EH (cell line): ENCODE measurements at places on chromosomes 3 and 15.
A peak's percentile ranks its signal among the peaks of the same experiment; 100 is the strongest.

DNA sequence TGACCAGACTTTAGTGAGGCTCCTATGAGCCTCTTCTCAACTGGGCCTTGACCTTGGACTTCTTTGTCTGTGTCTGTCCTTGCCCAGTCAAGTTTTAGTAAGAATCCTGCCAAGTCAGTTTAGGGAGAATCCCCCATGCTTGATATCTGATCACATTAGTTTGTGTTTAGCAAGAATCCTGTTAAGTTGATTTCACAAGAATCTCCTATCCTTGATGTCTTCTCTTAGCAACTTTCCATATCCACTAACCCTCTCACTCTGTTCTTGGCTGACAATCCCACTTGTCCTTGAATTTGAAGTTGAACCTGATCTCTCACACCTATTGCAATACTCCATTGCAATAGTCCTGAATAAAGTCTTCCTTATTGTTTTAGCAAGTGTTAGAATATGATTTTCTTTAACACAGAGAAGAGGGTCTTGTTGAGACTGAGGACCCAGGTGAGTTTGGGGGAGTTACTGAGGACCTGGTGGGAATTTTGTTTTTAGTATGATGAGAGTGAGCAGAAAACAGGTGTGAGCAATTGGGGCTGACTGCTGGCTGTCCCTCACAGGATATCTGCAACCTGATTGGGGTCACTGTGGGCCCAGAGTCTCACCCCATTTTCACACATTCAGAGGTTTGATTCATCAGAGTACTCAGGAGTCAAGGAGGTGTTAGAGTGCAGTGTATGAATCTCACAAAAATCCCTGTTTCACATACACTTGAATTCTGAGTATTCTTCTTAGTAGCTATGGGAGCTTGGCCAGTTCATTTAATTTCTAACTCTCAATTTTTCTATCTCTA is 39.9 kb upstream of the TNFAIP8L3 start:
- DNase-seq, result no peak

GRCh38 chr3:59191651-59192050 is 141.8 kb upstream of the CFAP20DC start:
- DNase-seq, result no peak

DNA sequence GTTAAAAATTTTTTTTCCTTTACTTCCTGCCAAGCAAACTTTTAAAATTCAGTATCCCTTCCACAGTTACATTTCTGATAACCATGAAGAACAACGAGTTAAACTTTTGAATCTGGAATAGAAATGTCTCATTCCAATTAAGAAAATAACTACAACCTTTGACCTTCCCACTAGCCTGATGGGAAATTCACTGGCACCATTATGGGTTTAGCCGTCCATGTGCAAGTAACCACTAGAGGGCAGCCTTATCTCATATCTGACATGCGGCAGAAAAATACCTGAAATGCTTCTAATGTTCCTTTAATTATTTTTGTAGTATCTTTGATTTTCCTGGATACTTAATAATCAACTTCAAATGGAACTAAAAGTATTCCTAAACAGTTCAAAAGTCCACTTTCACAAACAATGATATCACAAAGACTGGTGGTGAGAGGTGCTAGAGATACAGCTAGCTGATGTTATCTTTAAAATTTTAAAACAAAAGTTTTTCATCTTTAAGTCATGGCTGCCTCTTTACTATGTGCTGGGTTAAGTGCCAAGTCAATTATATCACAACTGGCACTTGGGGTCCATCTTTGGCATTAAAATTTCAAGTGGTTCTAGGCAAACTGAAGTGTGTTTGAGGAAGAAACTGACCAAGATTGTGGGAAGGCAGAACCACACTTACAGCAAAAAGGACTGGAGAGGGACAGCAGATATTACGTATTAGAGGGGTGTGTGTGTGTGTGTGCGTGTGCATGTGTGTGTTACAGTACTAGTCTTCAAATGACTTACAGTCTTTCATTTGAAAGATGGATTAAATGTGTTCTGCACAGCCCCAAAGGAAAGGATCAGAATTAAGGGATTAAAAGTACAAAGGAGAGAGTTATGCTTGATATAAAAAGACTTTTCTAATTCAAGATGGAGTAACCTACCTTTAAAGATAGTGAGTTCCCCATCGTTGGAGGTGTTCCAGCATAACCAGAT is 107.1 kb upstream of the ICE2 start:
- DNase-seq, result peak; percentile 73

DNA sequence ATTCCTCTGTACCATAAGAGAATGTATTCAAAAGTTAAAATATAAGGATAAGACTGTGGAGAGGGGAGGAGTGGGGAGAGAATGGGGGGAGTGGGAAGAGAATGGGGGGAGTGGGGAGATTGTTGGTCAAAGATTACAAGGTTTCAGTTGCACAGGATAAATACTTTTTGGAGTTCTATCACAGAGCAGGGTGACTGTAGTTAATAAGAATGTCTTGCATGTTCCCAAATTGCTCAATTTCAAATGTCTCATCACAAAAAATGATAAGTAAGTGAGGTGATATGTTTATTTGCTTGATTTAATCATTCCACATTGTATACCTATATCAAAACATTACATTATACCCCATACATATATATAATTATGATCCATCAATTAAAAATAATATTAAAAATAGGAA is 23.0 kb upstream of the MEF2A start:
- peak; percentile 9 for DNase-seq

- no peak for DNase-seq
Measured at GRCh38 chr3:123006609-123007008, 21.0 kb downstream of the SEMA5B start.

GRCh38 chr3:171644681-171645080 is 165.6 kb downstream of the PLD1 start:
- DNase-seq, result no peak

GRCh38 chr3:84724877-84725276 is 233.9 kb upstream of the CADM2 start:
- DNase-seq, result no peak

- DNase-seq, result no peak
Measured at GRCh38 chr3:18066899-18067582, 324.6 kb upstream of the TBC1D5 start.
